Nasal cavity respiratory epithelium epithelial cell of viscerocranial mucosa (primary cell): ENCODE measurements at places on chromosomes 1 and 21. TPM values are rescaled to one million over a fixed set of nuclear protein-coding genes. Genes with fewer than 3 reads are reported as not detected.

FNDC5 gene
- under 0.01 TPM in 1 of 2 replicates, not detected in the other for total RNA-seq

FAM151A gene
- not detected in 2 replicates for total RNA-seq

TXLNA gene
- 61.2 and 74.8 TPM in 2 replicates for total RNA-seq

KIF2C gene
- under 0.01 and 0.28 TPM in 2 replicates for total RNA-seq

FLVCR1 gene
- total RNA-seq = 9.2 and 10.5 TPM in 2 replicates

CFHR2 gene
- not detected in 2 replicates for total RNA-seq

ACTL8 gene
- not detected in 2 replicates for total RNA-seq

CD2 gene
- total RNA-seq = not detected in 2 replicates

BRDT gene
- total RNA-seq = not detected in 2 replicates

OPTC gene
- total RNA-seq = not detected in 2 replicates

SH2D2A gene
- 1.7 and 2.1 TPM in 2 replicates for total RNA-seq

SLC35E2B gene
- total RNA-seq = 16.1 and 41.5 TPM in 2 replicates

LCE2A gene
- not detected in 2 replicates for total RNA-seq

SPRR2F gene
- not detected in 2 replicates for total RNA-seq

KCNK2 gene
- not detected in 2 replicates for total RNA-seq

LEMD1 gene
- 1.5 and 6.8 TPM in 2 replicates for total RNA-seq

NDUFS2 gene
- 115 and 136 TPM in 2 replicates for total RNA-seq

OR2T11 gene
- total RNA-seq = not detected in 2 replicates

FCRLB gene
- 0.85 and 1.0 TPM in 2 replicates for total RNA-seq
